ENCODE measurements at places on chromosomes 2 and 18.

DNA sequence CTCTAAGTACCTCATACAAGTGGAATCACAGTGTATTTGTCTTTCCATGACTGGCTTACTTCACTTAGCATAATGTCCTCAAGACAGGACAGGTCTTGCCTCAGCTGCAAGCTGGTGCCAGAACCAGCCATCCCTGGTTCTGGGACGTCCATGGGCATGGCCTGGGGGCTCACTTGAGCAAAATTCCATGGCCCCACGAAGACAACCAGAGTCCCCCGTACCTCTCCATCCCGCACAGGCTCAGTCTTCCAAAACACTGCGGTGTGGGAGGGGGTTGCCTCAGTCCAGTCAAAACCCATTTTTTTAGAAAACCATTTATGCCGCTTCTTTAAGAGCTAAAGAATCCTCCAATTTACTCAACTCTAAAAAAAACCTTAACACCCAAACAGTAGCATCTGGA lies 21.7 kb upstream of the CABLES1 start:
- no peak for DNase-seq

DNA sequence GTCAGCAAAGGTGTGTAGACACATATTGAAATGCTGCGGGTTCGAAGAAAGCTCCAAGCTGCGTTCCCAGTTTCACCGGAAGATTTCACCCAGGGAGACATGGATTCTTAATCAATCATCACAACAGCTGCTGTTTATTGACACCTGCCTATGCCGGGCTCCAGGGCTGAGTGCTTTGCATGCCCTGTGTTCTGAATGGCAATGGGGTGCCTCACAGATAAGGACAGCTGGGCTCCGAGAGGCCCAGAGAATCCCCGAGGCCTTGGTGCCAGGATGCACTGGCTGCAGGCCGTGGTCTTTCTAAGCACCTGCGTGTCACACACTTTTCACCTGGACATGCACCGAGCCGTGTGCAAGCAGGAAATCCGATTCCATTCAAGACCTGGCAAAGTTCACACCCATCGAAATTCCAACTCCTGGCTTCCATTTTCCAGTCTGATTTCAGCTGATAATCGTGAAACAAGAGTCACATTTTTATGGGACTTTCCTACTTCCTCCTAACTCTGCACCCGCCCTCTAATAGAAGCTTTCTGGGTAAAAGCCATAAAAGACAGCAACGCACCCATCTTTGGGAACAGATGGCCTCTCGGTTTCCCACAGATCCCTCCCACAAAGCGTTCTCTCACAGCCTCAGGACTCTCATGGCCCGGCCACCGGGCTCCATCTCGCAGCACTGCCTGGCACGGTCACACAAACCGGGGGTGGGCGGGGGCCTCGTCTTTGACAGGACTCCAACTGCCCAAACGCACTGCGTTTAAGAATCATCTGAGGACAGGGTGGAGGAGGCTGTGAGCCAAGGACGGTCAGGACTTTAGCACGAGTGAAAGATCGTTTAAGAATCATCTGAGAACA lies 245.6 kb upstream of the SALL3 start:
- no peak for DNase-seq

- no peak for DNase-seq
These were observed 109.4 kb upstream of the FANCL start for GRCh38 chr2:58350484-58350883.

DNA sequence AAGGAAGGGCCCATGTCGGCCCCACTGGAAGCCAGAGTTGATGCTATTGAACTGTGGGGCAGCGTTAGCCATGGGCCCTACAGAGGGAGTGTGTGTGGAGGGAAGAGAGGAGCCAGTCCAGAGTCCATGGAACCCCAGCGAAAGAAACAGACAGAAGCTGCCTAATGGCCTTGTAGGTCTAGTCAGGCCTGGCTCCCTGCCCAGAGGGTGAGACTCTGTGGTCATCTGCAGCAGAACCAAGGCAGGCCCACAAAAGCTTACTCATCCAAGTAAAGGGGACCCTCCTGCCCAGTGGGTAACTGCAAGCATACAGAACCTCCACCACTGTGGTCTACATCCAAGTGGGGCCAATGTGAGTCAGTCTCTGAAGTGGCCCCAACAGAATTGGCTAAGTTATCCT lies 439.8 kb downstream of the TGIF1 start:
- no peak for DNase-seq

GRCh38 chr2:109247812-109248211 lies 118.8 kb downstream of the SH3RF3 start:
- DNase-seq = no peak

DNA sequence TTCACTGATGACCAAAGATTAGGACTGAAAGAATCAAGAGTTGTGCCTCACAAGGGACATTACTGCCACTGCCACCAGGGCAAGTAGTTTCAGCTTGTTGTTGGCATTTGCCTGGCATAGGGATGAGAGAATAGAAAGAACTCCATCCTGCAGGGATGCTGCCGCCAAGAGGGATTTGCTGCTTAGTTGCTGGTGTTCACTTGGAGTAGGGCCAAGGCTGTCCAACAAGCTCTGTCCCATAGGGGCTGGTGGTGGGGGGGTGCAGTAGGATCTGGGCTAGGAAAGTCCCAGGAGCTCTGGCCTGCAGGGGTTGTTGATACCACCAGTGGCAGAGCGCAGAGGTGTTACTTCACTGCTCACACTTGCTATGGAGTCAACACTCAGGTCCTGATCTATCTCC lies 84.9 kb upstream of the MGAT4A start:
- DNase-seq = no peak

DNA sequence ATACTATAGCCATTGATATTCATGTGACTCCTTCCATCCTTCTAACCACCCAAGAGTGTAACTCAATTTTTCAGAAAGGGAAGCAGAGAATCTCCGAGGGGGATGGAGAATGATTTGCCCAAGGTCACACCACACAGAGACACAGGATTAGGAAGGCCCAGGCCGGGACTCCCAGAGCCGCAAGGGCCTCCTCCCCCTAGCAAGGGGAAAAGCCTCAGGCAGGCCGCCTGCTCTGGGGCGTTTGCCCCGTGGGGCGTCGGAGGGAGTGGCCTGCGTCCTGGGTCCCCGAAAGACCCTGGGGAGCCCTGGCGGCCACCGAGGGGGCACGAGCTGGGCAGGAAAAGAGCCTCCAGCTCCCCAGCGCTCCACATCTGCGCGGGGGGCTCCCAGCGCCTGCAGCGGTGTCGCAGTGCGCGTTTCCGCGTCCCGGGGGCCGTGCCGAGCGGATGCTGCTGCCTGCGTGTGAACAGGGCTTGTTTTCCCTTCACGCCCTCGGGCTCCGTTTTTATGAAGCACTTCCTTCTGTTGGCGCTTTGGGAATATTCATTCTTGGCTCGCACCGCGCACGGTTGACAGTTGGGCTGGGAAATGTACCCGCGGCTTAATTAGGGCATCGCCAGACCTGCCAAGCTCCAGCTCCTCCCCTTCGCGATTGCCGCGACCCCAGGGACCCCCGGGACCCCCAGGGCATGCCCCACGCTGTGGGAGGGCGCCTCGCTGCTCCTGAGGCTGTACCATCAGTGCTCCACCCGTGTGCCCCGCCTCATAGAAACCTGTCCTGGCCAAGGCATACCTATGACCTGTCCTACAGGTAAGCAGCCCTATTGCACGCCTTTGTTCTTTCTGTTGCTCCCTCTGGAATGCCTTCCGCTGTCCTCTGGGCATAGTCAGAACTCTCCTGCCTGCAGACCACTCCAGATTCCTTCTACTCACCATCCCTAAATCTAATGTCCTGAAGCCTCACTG lies 158.9 kb upstream of the GLI2 start:
- no peak for DNase-seq

DNA sequence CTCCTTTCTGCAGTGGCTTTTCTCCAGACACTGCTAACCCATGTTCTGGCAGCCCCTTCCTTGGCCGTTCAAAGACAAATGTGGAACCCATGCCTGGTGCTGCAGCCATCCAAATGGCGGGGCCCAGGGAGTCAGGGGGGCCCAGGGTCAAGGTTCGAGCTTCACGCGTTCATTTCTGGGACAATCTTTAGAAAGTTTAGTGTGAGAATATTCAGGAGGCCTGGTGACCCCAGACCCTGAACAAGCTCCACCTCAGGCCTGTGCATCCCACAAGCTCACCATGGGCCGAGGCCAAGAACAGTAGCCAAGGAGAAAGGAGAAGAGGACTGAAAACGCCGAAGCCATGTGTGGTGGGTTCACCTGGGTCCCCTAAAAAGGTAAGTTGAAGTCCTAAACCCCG lies 54.4 kb downstream of the ANKMY1 start:
- no peak for DNase-seq

GRCh38 chr18:70322928-70323327 lies 34.1 kb downstream of the SOCS6 start:
- no peak for DNase-seq

GRCh38 chr18:28065031-28065792 lies 111.7 kb downstream of the CDH2 start:
- no peak for DNase-seq

- no peak for DNase-seq
These were observed 1.4 kb downstream of the GPBAR1 start for GRCh38 chr2:218262237-218262600.

GRCh38 chr18:50719471-50720324 lies 100.1 kb downstream of the MRO start:
- DNase-seq = no peak

DNA sequence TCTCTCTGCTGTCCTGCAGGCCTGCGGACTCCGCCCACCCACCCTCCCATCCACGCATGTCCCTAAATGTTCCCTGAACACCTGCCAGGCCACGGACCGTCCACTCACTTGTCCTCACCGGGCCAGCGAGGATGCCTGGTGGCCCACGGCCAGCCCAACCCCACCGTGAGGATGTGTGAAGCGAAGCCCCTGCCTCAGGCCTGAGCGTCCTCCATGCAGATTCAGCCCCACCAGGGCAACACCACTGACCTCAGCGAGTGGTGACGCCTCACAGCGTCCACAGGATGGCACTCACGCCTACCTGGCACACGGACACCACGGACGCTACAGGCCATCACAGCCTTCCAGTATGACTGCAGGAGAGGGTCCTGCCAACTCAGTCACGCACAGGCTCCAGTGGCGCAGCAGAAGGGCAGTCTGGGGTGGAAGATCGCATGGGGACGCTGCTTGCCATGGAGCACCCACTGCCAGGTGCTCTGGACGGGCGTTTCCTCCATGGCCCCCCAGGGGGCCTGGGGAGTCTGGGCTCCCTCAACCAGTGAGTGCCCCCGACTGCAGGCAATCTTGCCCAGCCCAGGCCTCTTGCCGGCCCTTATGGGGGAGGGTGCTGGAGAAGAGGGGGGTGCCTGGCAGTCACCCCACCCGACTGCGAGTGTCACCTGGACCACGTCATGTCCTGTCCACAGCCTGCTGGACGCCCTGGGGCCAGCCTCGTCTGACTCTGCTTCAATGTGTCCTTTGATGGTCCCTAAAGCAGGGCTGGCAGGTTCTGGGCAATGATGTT lies 25.4 kb downstream of the HDAC4 start:
- no peak for DNase-seq

DNA sequence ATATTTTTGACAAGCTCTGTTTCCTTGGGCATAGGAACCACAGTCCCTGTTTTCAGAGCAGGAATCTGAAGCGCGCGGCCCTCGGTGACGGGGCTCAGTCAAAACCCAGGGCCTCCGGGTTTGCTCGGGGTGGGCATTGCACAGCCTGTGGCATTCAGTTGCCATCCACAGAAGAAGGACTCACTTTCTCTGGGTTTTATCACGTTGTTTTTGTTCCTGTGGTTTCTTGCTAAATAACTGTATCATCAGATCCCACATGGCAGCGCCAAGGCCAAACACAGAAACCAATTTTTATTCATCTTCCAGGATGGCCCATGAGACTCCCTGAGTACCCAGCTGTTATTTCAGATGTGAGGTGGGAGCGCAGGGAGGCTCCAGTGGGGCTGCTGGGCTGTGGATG lies 35.6 kb downstream of the SGPP2 start:
- DNase-seq = no peak

DNA sequence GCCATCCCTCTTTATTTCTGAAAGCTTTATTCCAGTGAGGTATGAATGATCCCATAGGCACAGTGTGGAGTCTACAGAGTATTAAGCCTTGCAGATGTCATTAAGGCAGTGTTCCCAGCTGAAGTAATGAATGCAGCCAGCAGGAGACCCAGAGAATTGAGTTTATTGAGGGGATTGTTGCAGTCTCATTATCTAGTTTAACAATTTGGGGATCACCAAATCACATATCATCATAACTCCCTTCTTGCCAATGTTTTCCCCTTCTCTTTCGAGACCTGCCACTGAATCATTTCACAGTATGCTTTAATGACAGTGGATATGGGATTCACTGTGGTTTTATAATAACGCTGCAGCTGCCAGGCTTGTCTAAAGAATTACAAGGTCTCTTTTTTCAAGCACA lies 249.3 kb upstream of the FSHR start:
- no peak for DNase-seq

DNA sequence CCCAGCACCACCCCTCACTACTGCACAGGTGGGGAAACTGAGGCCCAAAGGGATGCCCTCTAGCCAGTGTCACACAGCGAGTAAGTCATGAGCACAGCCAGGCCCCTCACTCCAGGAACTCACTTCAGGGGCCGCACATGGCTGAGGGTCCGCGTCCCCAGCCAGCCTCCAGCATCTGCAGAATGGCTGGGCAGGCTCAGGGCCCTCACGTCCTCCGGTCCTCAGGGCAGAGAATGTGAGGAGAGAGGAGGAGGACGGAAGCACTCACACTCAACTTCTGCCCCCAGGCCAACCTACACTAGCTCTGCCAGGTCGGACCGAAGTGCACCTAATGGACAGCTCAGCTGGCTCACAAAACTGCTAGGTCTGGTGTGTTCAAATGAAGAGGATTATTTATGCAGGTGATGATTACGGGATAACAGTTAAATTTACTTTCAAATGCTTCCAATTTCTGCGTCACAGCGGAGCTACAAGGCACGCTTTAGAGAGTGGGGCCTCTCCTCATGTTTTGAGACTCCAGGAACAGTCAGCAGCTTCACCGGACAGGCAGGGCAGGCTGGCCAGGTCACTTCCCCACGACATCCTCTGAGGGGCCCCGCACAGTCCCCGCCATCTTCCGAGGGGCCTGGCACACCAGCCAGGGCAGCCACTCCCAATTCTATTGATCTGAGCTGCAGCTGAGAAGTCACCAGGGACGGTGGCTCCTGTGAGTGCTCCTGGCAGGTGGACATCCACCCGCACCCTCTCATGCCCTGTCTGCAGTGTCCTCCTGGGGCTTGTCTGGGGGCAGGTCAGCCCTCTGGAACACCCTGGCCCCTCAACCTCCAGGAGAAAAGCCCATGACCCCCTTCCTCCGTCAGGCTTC lies 26.5 kb downstream of the KIF1A start:
- DNase-seq = no peak

GRCh38 chr2:120539937-120540718 lies 194.2 kb downstream of the INHBB start:
- DNase-seq = no peak

DNA sequence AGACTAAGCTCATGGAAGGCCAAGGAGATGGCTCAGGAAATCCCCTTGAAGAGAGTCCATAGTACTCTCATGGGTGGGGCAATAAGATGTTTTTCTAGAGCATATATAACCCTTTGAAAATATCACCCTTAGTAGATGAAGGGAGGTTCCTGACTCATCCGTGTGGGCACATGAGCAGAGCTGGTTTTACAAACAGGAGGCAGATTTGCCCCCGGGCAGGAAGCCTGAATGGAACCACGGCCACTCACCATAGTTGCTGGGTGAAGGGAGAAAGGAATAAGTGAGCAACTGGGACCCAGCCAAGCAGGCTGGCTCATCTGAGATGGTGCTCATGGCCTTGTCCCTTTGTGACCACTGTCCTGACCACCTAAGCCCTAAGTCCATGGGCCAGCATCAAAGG lies 29.0 kb upstream of the MAPRE3 start:
- no peak for DNase-seq

- DNase-seq = no peak
These were observed 12.9 kb downstream of the IER3IP1 start for GRCh38 chr18:47163241-47163640.

- no peak for DNase-seq
These were observed 372.7 kb upstream of the VWC2L start for GRCh38 chr2:214038186-214038585.

Data from NT2/D1 (cell line).